ENCODE measurements at places on chromosomes 12 and 14.

DNA sequence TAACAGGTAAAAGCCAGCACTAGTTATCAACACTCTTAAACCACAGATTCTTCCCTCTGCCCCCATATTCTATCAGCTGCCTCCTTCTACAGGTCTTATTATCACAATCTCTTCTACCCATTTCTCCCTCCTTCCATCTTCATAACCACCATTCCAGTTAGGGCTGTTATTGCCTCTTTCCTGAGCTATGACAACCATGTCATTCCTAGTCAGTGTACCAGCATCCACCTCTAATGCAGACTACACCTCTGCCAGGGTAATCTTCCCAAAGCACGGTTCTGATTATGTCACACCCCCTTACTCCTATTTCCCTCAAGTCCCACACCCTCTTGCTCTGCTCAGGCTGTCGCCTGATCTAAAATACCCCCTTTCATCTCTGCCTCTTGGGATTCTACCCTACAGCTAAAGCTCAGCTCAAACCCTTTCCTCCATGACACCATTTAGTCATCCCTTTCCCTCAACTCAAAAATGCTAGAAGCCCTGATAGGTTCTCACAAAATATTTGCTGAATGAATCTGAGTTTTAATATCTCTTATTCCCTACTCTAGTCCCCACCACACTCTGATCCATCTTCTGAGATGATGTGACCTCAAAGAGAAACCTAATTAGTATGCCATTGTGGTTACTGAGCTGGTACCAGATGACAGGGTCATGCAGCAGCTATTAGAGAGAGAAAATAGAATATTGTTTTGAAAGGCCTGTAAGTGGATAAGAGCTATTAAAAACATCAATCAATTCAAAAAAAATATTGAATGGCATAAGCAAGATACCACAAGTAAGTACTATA is 11.7 kb downstream of the RACGAP1 start:
- DNase-seq: no peak

- no peak for DNase-seq
Measured at GRCh38 chr12:52139579-52140062, 52.2 kb downstream of the KRT80 start.

DNA sequence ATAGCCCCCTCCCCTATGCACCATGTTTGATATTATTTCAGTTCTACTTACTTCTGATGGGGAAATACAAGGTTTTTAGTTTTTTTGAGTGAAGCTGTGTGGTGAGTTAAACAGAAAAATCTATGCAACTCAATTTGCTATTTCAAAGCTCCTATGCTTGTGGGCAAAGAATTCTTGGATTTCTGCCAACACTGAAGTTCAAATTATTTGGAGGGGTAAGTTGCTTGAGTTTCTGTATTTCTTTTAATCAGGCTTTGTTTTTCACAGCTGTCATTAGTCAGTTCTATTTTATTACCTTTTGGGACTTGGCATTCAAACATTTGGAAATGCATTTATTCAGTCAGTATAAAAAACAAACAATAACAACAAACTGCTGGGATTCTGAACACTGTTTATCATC is 407.5 kb upstream of the MGAT4C start:
- DNase-seq: no peak

- DNase-seq: no peak
Measured at GRCh38 chr14:100810861-100811461, 15.0 kb upstream of the MEG3 start.

- DNase-seq: peak; percentile 4
Measured at GRCh38 chr14:87805315-87805723, 187.7 kb downstream of the GALC start.

- DNase-seq: no peak
Measured at GRCh38 chr12:121524196-121524916, 56.5 kb downstream of the KDM2B start.

DNA sequence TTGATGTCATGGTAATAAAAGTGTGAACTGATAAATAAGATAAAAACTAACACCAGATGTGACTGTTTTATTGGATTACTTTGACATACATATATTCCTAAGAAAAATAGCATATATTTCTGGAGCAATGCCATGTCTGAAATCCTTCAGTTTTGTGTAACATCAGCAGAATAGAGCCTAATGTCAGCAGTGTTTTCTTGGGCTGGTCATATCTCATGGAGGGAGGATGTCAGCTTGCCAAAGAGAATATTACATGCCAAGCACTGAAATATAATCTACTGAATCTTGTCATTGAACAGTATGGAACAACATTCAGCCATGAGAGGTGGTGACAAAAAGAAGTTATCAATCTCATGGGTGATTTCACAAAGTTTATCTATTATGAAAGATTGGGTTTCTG is 220.3 kb downstream of the KLHL28 start:
- DNase-seq: no peak

GRCh38 chr12:124771462-124772288 is 92.0 kb downstream of the SCARB1 start:
- DNase-seq: peak; percentile 58

GRCh38 chr14:100615736-100616695 is 28.8 kb upstream of the BEGAIN start:
- DNase-seq: no peak

GRCh38 chr12:65832217-65832616 is 7.9 kb downstream of the HMGA2 start:
- DNase-seq: no peak

- peak; percentile 29 for DNase-seq
Measured at GRCh38 chr12:19440019-19440858, 947 bp downstream of the AEBP2 start.

DNA sequence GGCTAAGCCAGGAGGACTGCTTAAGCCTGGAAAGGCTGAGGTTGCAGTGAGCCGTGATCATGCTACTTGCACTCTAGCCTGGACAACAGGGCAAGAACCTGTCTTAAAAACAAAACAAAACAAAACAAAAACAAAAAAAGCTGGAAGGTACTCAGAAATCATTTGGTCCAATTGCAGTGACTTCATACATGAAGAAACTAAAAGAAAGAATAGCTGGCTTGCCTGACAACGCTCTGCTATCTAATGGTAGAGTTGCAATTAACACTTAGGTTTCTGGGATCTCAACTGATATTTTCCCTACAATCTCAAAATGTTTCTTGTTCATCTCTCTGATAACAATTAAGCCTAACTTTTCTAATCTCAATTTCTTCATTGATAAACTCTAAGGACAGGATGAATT is 13.7 kb downstream of the EEA1 start:
- DNase-seq: no peak

DNA sequence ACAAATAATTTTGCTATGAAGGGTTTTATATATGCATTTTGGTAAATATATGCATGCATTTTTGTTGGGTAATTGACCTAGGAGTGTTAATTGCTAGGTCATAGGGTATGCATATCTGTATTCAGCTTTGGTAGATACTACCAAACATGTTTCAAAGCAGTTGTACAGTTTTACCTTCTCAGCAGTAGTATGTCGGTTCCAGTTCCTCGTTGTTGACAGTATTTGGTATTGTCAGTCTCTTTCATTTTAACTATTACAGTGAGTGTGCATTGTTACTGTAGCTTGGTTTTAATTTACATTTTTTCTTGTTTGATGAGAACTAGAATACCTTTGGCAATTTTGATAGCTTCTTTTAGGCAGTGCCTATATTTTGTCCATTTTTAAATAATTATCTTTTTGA is 98.9 kb downstream of the ARID2 start:
- DNase-seq: no peak

GRCh38 chr14:72463291-72463866 is 430.5 kb downstream of the DPF3 start:
- DNase-seq: no peak

DNA sequence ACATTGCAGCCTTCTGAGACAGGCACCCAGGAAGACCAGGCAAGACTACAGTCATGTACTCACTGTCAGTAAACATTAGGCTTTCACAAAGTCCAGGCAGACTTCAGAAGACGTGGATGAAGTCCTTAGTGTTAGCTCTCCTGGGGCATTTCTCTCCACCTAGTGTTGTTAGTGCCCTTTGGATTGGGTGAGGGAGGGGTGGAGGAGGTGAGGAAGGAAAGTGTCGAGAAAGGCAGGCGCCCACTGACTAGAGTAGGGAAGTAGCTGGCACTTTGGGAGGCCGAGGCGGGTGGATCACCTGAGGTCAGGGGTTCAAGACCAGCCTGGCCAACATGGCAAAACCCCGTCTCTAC is 20.2 kb downstream of the TMEM229B start:
- DNase-seq: no peak

GRCh38 chr12:26668847-26669246 is 164.1 kb downstream of the ITPR2 start:
- DNase-seq: no peak

DNA sequence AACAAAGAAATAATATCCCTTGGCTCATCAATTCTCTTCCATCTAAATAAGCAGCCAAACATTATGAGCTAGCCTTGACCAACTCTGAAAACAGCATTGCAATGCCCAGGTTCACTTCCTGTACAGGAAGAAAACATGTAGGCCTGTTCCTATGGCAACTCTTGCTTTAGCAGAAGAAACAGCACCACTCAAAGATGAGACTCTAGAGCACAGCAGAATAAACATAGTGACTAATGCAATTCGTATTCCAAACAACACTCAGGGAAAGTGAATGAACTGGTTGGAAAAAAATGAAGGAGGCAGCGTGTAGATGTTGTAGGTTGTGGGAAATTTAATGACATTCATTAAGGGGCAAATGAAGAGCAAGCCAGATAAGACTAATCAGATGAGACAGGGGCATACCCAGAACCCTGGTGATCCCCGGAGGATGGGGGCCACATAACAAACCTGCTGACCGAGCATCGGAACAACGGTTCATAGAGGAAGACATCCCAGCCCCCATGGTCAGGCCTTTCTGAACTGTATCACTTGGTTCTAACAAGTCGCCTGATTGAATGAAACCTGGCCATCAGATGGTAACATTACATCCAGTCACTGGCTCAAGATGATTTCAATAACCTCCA is 9.0 kb downstream of the ARHGDIB start:
- DNase-seq: no peak

GRCh38 chr14:85186082-85186481 is 343.9 kb upstream of the FLRT2 start:
- no peak for DNase-seq

DNA sequence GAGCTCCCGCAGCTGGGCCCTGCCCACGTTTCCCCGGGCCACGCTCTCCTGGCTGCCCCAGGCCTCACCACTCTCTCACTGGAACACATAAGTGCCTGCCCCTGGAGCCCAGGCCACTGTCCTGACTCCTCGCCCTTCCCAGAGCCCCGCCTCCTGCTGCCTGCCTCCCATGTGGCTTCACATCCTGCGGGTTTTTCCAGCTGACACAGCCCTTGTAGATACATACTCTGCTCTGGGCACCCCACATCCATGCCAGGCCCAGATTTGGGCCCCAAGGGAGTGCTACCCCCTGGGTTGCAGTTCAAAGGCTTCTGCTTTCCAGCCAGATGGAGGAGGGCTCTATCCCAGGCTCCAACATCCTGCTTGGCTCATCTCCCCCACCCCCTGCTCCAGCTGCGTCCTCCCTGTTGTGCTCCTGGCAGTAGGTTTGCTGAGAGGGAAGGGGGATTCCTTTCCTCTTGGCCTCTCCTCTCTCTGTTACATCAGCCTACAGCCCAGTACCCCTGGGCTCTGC is 60.1 kb downstream of the TSPAN9 start:
- no peak for DNase-seq

DNA sequence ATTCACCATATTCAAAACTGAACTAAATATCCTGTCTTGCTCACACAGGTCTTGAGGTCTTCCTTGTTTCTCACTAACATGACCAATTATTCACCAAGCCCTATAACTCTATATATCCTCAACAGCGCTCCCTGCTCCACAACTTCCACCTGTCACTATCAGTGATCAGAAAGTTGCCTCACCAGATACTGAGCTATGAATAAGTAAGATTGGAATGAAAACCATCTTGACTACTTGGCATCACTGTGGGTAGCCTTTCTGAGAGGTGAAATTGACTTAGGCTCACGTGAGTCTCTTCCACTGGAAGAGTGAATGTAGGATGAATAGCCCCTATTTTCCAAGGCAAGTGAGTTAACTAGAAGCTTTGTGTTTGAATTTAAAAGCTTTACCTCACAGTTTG is 167.1 kb downstream of the PIK3C2G start:
- no peak for DNase-seq

DNA sequence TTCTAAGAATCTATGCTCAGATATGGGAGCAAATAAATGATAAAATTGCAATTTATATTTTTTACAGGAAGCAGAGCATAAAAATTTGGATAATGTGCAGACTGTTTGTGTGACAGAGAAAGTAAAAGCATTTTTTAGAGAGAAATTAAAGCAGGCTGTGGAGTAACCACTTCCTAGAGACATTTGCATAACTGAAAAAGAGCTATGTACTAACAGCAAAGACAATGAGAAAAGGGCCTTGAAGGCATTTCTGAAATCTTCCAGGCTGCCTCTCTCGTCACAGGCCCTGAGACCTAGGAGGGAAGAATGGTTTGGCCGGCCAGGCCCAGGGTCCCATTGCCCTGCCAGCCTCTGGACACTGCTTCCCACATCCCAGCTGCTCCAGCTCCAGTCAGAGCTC is 247.2 kb downstream of the ALX1 start:
- DNase-seq: no peak

DNA sequence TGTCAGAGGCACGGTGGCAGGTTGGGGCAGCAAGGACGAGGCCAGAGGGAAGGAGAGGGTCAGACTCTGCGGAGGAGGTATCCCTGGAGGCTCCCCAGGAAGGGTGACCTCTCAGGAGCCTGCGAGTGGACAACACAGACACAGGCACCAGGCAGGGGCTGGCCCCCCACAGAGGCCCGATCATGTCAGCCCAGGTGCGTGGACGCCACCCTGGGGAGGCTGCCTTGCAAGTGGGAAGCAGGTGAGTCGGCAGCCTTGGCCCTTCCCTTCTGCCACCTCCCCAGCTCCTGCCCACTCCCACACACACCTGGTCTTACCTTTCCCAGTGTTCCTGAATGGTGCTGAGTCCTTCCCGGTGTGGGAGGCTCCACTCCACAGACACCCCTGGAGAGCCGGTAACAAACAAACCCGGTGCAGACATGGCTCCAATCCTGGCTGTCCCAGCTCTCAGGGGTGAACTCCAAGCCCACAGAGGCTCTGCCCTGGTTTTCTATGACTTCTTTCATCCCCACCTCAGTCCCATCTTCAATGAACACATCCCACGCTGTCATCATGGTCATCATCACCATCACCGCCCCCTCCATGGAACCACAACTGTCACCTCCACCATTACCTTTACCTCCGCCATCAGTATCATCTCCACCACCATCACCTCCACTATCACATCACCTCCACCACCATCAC is 5.2 kb downstream of the ZBTB42 start:
- no peak for DNase-seq

DNA sequence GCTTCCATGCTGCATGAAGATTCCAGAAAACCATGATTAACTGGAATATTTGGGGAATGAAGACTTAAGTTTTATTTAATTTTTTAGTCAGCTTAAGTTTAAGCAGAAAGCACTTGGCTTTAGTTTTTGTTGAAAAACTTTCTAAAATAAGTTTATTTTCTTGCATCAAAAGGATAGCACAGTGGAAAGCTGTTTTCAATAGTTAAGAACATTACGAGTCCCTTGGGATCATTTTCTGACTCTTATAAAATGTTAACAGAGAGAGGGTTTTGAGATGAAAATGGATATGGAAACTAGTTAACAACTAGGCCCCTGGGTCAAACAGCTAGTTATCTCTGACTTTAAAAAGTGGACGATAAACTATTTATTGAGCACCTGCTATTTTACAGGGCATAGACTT is 181.9 kb upstream of the SLC38A2 start:
- DNase-seq: no peak
